ENCODE measurements at places on chromosomes 5 and 9.

DNA sequence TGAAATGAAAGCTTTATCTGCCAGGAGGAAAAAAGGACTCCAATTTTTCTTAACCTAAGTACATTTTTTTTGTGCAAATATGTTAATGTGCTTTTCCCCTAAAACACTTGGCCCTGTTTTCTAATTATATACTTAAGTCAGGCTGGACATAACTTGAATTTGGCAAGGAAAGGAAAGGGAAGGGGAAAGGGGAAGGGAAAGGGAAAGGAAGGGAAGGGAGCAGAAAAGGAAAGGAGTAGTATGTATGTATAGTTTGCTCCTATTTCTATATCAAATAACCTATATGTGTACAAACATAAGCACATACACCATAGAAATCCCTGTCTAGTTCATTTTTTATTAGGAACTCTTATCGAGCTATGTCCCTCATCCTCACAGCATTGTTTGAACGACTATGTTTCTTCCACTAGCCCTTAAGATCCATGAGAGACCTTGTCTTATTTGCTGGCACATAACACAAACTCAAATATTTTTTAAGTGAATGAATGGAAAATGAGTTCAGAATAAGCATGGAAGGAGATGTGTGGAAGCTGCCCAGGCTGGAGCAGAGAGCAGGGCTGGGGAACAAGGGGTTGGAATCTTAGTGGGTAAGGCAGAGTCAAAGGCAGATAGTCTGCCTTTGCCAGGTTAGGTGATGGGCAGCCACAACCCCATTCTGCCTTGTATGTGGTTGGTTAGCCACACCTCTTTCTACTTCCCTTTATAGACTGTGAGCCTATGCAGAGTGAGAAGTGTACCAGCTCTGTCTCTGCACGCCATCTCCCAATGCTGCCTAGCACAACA is 70.0 kb downstream of the KLHL3 start:
- no peak for DNase-seq

GRCh38 chr9:79694208-79694607 is 122.4 kb downstream of the TLE4 start:
- no peak for DNase-seq

DNA sequence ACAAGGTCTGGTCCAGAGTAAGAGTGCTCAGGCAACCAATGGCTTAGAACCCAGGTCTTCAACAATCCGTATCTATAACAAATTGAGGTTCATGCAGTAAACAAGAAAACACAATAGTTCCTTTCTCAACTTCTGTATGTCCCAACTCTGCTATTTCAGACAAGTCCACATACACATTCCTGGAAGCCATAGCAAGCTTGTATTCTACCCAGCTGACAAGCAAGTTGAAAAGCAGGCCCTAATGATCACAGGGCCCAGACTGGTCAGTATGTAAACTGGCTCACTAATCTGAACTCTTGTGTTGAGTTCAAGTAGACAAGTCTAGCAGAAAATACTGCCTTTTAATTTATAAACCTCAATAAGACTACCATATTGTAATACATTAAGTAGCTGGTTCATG is 26.9 kb downstream of the FNIP1 start:
- no peak for DNase-seq

- DNase-seq, result no peak
These were observed 39.8 kb downstream of the CYSTM1 start for GRCh38 chr5:140214831-140215230.
